ENCODE measurements at places on chromosomes 3 and 15. TPM values are rescaled to one million over a fixed set of nuclear protein-coding genes. Genes with fewer than 3 reads are reported as not detected.

Gene ACKR2
- 1.8 TPM for total RNA-seq

DNA sequence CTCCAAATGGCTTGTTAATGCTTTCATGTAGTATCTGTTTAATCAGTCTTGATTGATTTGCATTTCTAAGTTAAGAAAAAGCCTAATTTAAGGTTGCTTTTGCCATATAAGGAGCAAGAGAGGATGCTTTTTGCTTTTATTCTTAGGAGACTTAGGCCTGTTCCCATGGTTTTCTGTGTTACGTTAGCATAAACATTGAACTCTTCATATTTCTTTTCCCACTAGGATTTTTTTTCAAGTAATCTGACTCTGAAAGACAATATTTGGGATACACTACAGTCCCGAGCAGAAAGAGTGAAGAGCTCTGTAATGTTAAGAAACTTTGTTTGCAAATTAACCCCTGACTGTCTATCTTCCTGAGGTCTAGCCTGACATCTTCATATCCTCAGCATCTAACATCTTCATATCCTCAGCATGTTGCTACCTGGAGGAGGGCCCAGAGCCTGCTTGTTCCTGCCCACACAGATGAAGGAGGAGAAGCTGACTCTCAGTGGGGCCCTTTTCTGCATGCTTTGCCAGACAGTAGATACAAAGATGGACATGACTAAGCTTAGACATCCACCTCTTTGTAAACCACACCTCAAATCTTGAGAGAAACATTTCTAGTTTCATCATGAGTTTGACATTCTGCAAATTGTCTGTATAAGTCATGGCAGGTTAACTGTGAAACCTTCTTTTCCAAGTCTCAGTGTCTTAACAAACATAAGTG lies 86.2 kb upstream of the COL6A5 start:
- DNase-seq, result no peak

Gene ADAMTS9
- 240 TPM for total RNA-seq

DNA sequence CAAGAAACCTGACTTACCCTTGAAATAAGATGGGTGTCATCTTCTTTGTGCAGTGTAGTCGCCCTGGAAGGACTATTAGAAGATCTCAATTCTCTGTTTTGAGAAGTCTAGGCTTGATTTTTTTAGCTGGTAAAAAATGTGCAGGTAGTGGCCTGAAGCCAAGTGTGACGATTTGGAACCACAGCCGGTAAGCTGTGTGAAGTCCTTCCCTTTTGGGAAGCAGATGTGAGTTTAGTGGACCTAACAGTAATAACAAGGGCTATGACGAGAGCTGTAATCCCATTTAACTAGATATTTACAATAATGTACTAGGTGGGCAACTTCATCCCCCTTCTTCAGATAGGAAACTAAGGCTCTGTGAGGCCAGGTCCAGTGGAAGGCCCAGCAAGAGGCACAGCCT lies 81.7 kb upstream of the MYZAP start:
- DNase-seq, result no peak

- DNase-seq, result no peak
Measured at GRCh38 chr3:58004973-58005372, 3.2 kb upstream of the FLNB start.

DNA sequence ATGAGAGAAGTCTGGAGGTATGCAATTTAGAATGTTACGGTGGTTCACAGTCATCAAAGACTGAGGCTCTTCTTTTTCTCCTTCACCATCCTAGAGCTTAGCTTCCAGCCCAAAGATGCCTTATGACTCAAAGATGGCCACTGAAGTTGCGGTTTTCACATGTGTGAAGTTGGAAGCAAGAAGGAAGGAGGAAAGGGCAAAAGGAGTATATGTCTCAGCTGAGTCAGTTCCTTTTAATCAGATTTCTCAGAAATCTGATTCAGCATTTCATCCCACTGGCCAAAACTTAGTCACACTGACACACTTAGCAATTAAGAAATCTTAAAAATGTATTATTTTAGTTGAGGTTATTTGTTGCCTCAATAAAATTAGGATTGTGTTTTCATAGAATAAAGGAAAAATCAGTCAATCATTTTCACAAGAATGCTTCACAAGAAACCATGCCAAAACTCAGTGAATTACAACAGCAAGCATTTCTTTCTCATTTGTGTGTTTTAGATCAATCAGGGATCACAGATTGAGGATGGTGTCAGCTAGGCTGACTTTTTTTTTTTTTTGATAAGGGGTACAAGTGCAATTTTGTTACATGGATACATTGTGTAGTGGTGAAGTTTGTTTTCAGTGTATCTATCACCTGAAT lies 211.1 kb upstream of the GADL1 start:
- no peak for DNase-seq

Gene SCAPER
- total RNA-seq, result 19.5 TPM

Gene AADACL2
- 0.73 TPM for total RNA-seq

DNA sequence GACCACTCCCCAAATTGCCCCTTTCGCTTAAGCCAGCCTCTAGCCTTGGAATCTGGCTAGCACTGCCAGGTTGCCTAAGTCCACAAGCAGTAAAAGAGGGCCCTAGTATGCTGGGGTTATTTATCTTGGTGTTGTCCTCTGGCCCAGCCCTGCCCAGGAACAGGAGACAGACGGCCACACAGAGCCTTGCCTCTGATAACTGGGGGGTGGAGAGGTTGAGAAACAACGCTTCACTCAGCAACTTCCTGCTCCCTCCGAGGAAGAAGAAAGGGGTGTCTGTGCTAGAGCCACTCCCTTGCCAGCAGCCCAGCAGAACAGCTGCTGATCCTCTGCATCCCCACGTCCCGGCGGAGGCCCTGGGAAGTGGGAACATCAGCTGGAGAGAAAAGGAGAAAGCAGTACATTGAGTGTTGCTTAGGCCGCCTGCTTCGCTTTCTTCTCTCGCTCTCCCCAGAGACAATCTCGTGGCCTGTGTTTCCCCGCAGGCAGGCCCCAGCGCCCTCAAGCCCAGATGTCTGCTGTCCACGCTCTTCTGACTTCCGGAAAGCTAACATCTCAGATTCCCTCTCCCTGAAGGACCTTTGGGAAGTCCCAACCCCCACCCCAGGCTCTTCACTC lies 22.6 kb upstream of the C3orf70 start:
- DNase-seq, result no peak

- no peak for DNase-seq
Measured at GRCh38 chr3:46542344-46542743, 23.8 kb downstream of the LRRC2 start.

DNA sequence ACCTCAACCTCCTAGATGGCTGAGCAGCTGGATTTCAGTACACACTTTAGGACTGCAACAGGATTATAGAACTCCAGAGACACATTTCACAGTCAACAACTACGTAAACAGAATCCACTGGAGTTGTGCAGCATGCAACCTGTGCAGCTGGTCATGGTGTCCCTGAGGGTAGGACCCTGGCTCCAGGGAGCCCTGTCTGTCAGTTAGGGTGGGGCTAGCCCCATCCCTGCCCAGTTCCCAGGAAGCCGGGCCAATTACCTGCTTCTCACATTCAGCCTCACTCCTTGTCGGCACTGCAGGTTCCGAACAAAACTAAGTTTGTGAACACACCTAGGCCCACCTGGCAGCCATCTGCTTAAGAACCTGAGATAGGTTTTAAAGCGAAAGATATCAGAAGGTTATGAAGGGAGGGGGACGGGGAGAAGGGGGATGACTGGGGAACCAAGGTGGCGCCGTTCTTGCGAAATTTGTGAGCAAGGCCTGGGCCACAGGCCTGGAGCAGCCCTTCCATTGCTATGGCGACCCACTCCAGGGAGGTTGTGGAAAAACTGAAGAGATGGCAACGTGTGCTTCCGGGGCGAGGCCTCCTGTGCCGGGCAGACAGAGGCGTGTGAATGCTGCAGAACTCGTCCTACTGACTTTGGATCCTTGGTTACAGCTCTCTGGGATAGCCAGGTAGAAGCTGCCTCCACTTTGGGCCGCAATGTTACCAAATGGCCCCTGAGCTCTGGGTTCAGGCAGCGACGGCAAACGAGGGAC lies 25.3 kb downstream of the ACSBG1 start:
- DNase-seq, result peak; percentile 27

Gene PP2D1
- total RNA-seq, result not detected

- peak; percentile 10 for DNase-seq
Measured at GRCh38 chr15:68414591-68414990, 17.4 kb downstream of the ITGA11 start.

Gene ADGRG7
- total RNA-seq, result not detected

Gene SAXO2
- 2.8 TPM for total RNA-seq

Gene PTH1R
- 38.2 TPM for total RNA-seq

Gene ATP13A5
- 4.5 TPM for total RNA-seq
